Colonic mucosa (tissue), 4 donors: ENCODE measurements at places on chromosomes 11 and 22. TPM values are rescaled to one million over a fixed set of nuclear protein-coding genes. Genes with fewer than 3 reads are reported as not detected.

DNA sequence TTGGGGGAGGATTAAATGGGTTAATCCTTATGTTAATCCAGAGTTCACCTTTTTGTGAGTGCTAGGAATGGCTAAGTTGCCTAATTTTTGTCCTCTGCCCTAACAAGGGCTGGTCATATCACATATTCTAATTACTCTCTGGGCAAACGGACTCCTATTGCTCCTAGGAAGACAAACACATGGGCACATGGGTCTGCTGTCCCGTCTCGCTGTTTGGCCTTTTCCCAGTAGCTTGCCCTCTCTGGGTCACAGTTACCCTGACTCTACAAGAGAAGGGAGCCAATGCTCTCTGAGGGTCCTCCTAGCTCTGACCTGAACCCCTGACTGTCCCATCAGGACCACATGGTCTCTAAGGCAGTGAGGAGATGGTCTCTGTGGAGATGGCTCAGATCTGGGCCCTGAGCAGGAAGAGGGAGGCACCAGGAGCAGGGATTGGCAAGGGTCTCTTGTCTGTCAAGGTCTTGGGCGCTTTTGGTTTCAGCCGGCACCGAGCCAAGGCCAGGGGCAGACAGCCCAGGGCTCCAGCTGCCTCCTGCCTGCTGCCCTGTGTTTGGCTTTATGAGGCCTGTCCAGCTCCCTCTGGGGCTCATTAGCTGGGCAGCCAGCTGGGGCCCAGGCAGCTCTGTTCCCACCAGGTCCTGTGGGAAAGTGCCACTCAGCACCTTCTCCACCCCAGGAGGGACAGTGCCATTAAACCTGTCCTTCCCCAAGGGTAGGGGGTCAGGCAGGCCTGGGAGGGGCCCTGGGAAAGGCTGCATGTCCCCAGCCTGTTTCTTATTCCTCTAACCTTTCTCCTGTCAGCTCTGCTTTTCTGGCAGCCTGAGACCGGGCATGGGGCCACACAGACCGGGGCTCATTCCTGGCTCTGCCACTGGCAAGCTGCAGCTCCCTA lies 559.9 kb downstream of the MN1 start:
- H3K36me3 ChIP-seq, result no peaks in the 10 kb centered on the region
- no peaks in the 10 kb centered on the region for H3K4me1 ChIP-seq
- no peak overlapping the region for H3K4me3 ChIP-seq
- no peaks in the 10 kb centered on the region for H3K27me3 ChIP-seq

Gene RAG2
- not detected for total RNA-seq

Gene IL17REL
- 0.22 TPM for total RNA-seq

DNA sequence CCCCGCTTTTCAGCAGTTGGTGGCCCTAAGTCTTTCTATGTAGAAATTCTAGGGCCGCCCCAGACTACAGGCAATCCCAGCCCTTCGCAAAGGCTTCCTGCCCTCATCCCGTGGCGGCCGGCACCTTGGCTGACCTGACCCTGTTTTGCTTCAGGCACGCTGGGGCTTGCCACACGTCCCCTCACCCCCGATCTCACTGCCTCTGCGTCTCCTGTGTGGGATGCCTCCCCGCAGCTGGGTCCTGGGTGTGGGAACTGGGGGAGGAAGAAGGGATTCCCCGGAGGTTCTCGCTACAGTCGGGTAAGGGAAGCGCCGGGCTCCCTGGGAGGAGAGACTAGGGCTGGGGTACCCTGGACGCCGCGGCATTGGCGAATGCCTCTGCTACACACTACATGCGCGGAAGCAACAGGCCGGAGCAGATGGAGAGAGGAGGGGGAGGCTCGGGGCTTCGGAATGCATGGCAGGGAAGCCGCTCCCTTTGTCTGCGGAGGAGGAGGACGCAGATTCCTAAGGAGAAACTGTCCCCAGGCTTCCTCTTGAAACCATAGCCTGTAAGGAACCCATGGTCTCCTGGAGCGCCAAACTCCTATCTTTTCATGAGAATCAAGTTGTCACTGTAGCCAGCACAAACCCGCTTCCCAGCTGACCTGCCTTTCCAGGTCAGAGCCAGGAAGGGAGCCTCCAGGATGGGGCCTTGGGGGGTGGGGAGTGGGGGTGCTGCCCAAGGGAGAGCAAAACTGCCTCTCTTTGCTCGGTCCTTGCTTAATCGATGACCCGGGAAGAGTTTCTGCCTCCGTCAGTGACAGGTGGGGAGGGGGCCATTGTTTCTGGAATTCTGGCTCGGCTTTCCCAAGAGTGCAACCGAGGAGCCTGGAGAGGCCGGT lies 1.4 kb downstream of the DTX4 start:
- peak overlapping the region; percentile 61 for H3K4me3 ChIP-seq
- no peaks in the 10 kb centered on the region for H3K36me3 ChIP-seq
- DNase-seq, result peak; percentile 67
- H3K27me3 ChIP-seq, result no peaks in the 10 kb centered on the region
- peak overlapping the region; percentile 91 for H3K27ac ChIP-seq
- H3K4me1 ChIP-seq, result peaks cover 5% of the 10 kb centered on the region

Gene XKR3
- not detected for total RNA-seq

DNA sequence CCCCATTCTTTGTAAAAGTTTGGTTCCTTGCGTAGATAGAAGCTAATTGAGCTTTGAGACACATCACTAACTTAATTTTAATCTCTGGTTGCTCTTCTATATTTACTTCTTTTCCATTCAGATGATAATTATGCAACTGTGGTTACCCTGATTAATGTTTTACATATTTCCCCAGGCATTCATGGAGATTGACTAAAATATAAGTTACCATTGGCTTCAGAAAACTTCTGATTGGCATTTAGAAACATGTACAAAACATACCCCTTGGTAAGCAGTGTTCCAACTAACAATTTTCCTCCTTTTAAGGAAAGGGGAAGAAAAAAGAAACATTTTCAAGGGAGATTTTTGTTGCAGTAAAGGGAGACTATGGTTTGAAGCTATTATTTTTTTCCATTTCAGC lies 43.9 kb downstream of the FAT3 start:
- no peaks in the 10 kb centered on the region for H3K4me1 ChIP-seq
- no peaks in the 10 kb centered on the region for H3K27me3 ChIP-seq
- no peak overlapping the region for H3K4me3 ChIP-seq
- DNase-seq, result no peak
- H3K36me3 ChIP-seq, result no peaks in the 10 kb centered on the region
- no peak overlapping the region for H3K27ac ChIP-seq

GRCh38 chr11:127596433-127596832 lies 595.9 kb upstream of the KIRREL3 start:
- no peaks in the 10 kb centered on the region for H3K4me1 ChIP-seq
- DNase-seq, result no peak
- no peaks in the 10 kb centered on the region for H3K27me3 ChIP-seq
- no peak overlapping the region for H3K4me3 ChIP-seq

DNA sequence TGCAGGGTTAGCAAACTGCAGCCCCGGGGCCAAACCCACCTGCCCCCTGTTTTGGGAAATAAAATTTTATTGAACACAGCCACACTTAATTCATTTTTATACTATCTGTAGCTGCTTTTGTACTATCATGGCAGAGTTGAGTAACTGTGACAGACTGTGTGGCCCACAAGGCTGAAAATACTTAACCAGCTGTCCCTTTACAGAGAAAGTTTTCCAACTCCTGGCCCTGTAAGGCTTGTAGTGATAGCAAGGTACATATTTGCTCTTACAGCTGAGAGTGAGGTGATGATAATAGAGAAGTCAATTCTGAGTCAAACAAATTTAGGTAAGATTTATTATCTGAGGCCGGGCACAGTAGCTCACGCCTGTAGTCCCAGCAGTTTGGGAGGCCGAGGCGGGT lies 87.4 kb upstream of the SLC6A5 start:
- no peaks in the 10 kb centered on the region for H3K4me1 ChIP-seq
- H3K36me3 ChIP-seq, result no peaks in the 10 kb centered on the region
- no peak for DNase-seq
- no peak overlapping the region for H3K4me3 ChIP-seq

- DNase-seq, result no peak
- H3K4me3 ChIP-seq, result no peak overlapping the region
- no peaks in the 10 kb centered on the region for H3K4me1 ChIP-seq
Observed at GRCh38 chr11:74678041-74678440, 53.2 kb downstream of the CHRDL2 start.

Gene OR52N5
- total RNA-seq, result not detected

- H3K36me3 ChIP-seq, result no peaks in the 10 kb centered on the region
- H3K27me3 ChIP-seq, result no peaks in the 10 kb centered on the region
- H3K4me1 ChIP-seq, result no peaks in the 10 kb centered on the region
- H3K4me3 ChIP-seq, result no peak overlapping the region
Observed at GRCh38 chr11:11463405-11463804, 110.4 kb upstream of the CSNK2A3 start.

Gene C22orf42
- total RNA-seq, result not detected

- H3K4me1 ChIP-seq, result no peaks in the 10 kb centered on the region
- H3K27me3 ChIP-seq, result no peaks in the 10 kb centered on the region
- H3K4me3 ChIP-seq, result no peak overlapping the region
Observed at GRCh38 chr11:10497371-10498021, 42.4 kb downstream of the AMPD3 start.

GRCh38 chr11:111602865-111603610 lies 789 bp downstream of the SIK2 start:
- no peaks in the 10 kb centered on the region for H3K36me3 ChIP-seq
- no peaks in the 10 kb centered on the region for H3K4me1 ChIP-seq
- peak overlapping the region; percentile 93 for H3K4me3 ChIP-seq
- DNase-seq, result peak; percentile 42

GRCh38 chr22:25800766-25801165 lies 58.8 kb downstream of the MYO18B start:
- no peak overlapping the region for H3K4me3 ChIP-seq
- no peaks in the 10 kb centered on the region for H3K27me3 ChIP-seq

GRCh38 chr11:36412781-36413383 lies 97.2 kb downstream of the TRAF6 start:
- no peaks in the 10 kb centered on the region for H3K4me1 ChIP-seq
- H3K4me3 ChIP-seq, result no peak overlapping the region
- peaks cover 11% of the 10 kb centered on the region for H3K36me3 ChIP-seq
- DNase-seq, result no peak
- no peak overlapping the region for H3K27ac ChIP-seq

Gene BATF2
- 20.7 TPM for total RNA-seq

- H3K27ac ChIP-seq, result no peak overlapping the region
- no peaks in the 10 kb centered on the region for H3K4me1 ChIP-seq
- no peaks in the 10 kb centered on the region for H3K36me3 ChIP-seq
- no peak overlapping the region for H3K4me3 ChIP-seq
- H3K27me3 ChIP-seq, result no peaks in the 10 kb centered on the region
- DNase-seq, result no peak
Observed at GRCh38 chr11:109697140-109697843, 275.3 kb downstream of the C11orf87 start.

GRCh38 chr11:18081551-18081950 lies 24.3 kb downstream of the SAAL1 start:
- H3K27ac ChIP-seq, result no peak overlapping the region
- no peaks in the 10 kb centered on the region for H3K36me3 ChIP-seq
- H3K4me3 ChIP-seq, result no peak overlapping the region
- no peak for DNase-seq
- H3K27me3 ChIP-seq, result no peaks in the 10 kb centered on the region

DNA sequence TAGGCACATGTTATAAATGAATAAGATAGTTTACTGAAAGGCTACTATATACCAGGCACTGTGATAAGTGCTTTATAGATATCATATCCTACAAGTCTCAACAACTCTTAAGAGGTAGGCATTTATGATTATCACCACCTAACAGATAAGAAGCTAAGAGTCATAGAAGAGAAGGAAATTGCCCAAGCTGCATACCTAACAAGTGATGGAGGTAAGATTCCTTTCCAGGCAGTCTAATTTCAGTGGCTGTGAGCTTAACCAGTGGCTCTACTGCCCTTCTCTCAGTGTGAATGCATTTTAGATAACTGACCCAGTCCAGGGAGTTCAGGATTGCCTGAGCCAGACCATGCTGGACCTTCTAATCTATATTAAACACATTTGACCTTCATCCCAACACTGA lies 39.2 kb downstream of the HEPHL1 start:
- no peaks in the 10 kb centered on the region for H3K4me1 ChIP-seq
- H3K27ac ChIP-seq, result no peak overlapping the region
- DNase-seq, result no peak

DNA sequence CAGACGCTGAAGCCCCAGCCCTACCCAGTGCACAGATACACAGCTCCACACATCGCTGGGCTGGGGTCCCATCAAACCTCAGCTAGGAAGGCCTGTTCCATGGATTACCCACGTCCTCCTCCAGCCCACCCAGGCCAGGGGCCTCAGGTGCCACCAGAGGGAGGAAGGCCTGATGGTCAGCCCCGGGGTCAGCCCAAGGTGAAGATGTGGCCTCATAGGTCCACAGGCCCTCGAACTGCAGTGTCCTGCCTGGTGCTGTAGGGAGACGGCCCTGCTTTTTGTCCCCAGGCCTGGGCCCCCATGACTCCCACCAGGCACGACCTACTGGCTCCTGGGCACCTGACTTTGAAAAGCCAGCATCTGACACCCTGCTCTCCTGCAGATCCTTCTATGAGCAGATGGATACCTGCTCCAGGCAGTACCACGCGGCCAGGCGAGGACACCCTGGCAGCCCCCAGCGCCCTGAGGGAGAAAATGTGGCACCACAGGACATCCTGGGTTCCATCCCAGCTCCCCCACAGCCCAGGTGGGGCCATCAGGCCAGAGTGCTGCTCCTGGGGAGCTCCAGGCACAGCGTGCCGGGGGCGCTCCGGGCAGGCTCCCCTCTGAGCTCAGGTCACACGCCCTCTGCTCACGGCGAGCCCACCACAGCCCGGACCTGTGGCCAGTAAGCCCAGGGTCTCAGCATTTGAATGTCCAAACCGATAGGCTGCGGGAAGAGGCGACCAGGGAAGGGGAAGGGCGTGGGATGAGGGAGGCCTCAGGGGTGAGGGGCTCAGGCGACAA lies 15.8 kb upstream of the MOB2 start:
- no peak overlapping the region for H3K4me3 ChIP-seq
- H3K27me3 ChIP-seq, result no peaks in the 10 kb centered on the region
- no peak overlapping the region for H3K27ac ChIP-seq
- H3K36me3 ChIP-seq, result no peaks in the 10 kb centered on the region
- DNase-seq, result no peak

- DNase-seq, result no peak
- no peaks in the 10 kb centered on the region for H3K36me3 ChIP-seq
- H3K4me1 ChIP-seq, result no peaks in the 10 kb centered on the region
- H3K4me3 ChIP-seq, result no peak overlapping the region
- no peaks in the 10 kb centered on the region for H3K27me3 ChIP-seq
- H3K27ac ChIP-seq, result no peak overlapping the region
Observed at GRCh38 chr11:17406082-17406817, 17.8 kb upstream of the KCNJ11 start.

- no peaks in the 10 kb centered on the region for H3K4me1 ChIP-seq
- DNase-seq, result no peak
- H3K36me3 ChIP-seq, result no peaks in the 10 kb centered on the region
- H3K27ac ChIP-seq, result no peak overlapping the region
- H3K4me3 ChIP-seq, result no peak overlapping the region
Observed at GRCh38 chr22:28933321-28933720, 49.9 kb downstream of the ZNRF3 start.

GRCh38 chr22:35379146-35379993 lies 1.5 kb upstream of the HMOX1 start:
- H3K27me3 ChIP-seq, result no peaks in the 10 kb centered on the region
- peaks cover 14% of the 10 kb centered on the region for H3K4me1 ChIP-seq
- no peak overlapping the region for H3K4me3 ChIP-seq

DNA sequence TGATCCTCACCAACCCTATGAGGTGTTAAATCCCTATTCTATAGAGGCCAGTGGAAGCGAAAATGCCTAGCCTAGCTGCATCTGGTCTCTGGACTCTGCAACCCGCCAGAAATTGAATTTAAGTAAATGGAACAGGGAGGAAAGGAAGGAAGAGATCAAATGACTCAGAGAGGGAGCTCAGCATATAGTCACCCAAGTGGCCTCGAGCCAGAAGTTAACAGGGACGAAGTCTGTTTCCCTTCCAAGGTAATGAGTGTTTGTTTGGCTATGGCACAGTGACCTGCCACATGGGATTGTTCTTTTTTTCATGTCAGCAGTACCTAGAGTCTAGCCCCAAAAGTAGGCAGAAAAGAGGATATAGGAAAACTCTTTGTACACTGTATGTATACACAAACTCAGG lies 66.3 kb downstream of the PAK1 start:
- peak overlapping the region; percentile 8 for H3K27ac ChIP-seq
- peak; percentile 85 for DNase-seq
- no peak overlapping the region for H3K4me3 ChIP-seq
- H3K27me3 ChIP-seq, result no peaks in the 10 kb centered on the region
- H3K36me3 ChIP-seq, result no peaks in the 10 kb centered on the region
